Left colon (tissue), 2 donors: ENCODE measurements at places on chromosomes 1 and 21.

DNA sequence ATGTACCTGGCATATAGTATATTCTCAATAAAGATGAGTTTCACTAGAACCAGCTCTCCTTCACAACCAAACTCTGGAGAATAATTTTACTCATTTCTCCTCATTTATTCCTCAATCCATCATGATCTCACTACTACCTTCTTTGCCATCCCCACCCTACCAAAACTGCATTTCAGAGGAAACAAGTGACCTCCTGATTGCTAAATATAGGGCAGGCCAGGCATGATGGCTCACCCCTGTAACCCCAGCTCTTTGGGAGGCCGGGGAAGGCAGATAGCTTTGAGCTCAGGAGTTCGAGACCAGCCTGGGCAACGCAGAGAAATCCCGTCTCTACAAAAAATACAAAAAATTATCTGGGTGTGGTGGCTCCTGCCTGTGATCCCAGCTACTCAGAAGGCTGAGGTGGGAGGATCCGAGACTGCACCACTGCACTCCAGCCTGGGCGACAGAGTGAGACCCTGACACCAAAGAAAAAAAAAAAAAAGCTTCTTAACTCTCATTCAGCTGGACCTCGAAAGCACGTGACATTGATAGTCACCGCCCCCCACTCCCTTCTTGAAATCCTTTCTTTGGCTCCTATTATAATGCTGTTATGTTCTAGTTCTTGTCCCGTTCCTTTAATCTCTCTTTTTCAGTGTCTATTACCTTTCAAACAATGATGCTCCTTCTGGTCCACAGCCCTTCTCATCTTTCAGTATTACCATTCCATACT, 2.1 kb downstream of the TESK2 start:
- no peak for DNase-seq

GRCh38 chr1:26336477-26337205, 17.3 kb downstream of the CRYBG2 start:
- DNase-seq, result peak; percentile 90

DNA sequence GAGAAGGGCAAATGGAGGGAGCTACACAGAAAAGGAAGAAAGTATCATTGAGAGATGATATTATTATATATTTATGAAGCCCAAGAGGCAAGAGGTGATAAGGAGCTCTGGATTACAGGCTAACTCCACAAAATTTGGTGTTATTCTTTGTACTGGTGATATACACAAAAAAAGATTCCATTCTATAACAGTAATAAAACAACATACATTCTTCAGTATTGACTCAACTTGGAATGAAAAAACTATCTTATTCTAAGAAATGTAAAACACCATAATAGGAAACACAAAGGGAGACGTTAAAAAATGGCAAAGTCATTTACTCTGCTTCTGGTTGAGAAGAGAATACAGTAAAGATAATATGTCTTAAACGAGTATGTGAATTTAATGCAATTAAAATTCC, 99.4 kb downstream of the TEX35 start:
- DNase-seq, result no peak

GRCh38 chr1:215160351-215160750, 77.8 kb downstream of the KCNK2 start:
- no peak for DNase-seq

DNA sequence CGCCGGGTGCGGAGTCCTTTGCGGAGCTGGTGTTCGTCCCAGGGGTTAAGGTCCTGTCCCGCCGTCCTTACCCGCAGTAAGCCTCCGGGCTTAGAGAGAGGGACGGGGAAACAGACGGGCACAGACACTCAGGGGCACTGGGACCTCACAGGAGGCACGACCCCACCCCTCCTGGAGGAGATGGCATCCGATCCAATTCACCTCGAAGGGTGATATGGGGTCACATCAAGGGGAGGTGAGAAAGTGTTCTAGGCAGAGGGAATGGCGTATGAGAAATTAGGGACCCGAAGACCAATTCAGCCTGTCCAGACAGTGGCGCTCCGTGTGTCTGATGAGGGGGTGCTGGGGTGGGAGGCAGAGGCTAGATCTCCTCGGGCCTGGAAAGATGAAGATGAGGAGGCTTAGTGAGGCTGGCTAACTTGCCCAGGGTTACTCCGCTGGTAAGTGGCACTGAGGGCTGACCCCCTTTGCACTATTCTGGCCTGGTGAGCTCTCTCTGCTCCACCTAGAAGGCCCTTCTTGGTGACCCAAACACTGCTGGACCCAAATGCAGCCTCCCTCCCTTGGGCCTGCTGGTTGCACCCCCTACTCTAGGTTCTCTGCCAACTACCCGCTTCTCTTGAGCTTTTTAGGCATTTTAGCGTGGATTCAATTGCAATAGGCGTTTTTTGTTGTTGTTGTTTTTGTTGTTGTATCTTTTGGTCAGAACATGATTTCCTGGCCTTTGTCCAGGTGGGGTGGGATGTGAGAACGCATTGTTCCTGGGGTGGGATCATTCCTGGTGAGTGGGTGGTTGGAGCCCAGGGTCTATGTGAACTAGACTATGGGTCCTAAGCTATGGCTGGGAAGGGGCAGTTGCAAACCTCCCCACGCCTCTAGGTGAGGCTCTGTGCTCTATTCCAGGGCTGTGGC, 12.3 kb downstream of the BTBD19 start:
- no peak for DNase-seq

DNA sequence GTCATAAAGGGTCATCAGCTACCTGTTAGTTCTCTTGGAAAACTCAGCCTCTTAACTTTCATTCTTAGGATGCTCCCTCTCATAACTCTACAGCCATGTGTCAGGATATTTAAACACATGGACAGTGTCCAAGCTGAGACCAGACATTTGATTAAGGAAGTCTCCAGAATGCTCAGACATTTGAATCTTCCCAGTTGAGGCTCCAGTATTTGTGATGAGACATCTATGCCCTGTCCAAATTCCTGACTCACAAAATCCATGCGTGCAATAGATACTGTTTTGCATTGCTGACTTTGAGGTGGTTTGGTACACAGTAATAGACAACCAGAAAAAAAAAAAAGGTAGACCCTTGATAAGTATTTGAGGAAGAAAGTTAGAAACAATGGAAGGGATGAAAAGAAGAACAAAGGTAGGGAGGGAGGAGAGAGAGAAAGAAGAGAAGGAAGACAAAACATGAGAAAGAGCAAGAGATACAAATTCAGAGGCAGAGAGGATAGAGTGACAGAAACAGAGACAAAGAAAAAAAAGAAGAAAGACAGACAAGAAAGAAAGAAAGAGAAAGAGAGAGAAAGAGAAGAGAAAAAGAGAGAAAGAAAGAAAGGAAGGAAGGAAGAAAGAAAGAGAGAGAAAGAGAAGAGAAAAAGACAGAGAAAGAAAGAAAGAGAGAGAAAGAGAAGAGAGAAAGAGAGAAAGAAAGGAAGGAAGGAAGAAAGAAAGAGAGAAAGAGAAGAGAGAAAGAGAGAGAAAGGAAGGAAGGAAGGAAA, 275.5 kb upstream of the PRMT6 start:
- no peak for DNase-seq

GRCh38 chr1:29501227-29501976, 265.1 kb downstream of the PTPRU start:
- no peak for DNase-seq

DNA sequence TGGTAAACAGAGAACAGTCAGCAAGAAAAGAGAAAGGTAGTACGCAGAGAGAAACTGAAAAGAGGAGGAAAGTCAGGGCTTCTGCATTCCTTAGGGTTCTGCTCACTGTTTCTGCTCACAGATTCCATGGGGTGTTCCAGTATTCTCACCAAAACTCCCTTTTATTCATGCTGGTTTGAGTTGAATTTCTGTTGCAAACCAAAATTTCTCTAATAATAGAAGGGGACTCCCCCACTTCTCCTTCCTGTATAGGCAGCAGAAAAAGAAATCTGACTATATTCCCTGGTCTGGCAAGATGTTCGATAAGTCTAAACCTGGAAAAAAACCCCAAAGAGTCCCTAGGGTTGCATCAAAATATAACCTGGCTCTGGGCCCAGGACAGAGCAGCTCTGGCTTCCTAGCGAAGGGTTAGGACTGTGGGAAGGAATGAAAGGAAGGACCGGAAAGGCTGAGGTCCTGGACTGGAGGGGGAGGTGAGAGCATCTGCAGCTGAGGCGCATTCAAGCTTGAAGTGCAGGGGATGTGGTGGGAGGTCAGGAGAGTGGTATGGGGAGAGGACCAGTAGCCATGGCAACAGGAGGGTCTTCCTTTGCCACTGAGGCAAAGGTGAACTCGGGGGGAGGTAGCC, 18.8 kb upstream of the RGS16 start:
- no peak for DNase-seq

DNA sequence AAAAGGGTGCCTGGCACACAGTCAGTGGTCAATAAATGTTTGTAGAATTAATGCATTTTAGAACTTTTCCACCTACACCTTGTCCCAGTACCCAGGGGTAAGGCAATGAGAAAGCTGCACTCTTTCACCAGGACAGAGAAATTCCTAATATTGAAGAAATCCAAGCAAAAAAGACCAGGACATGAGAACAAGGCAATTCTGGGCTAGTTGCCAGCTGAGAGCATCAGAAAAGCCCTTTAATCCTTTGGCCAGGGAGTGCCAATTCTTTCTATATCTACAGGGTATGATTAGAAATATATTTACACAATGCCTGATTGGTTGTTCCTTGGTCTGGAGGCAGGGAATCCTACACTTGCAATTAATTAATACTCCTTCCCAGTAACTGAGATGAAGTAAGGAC, 492.4 kb upstream of the NFIA start:
- DNase-seq, result no peak

DNA sequence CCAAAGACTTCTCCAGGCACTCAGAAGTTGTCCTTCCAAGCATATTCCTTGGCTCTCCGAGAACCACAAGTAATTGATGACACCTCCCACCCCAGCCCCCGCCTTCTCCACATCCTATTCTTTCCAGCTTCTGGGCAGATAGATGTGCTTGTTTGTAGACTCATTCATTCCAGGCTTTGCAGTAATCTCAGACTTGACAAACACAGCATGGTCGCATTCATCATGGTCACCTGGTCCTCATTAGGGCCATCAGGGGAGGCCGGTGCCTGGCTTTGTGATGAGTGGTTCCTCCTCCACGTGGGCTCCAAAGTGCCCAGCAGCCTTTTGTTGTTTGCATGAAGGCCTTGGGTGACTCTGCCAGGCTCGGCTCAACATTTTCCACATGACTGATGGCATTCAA, 28.5 kb upstream of the KCNE2 start:
- DNase-seq, result no peak

GRCh38 chr1:38735651-38736161, 123.9 kb downstream of the RRAGC start:
- DNase-seq, result no peak

DNA sequence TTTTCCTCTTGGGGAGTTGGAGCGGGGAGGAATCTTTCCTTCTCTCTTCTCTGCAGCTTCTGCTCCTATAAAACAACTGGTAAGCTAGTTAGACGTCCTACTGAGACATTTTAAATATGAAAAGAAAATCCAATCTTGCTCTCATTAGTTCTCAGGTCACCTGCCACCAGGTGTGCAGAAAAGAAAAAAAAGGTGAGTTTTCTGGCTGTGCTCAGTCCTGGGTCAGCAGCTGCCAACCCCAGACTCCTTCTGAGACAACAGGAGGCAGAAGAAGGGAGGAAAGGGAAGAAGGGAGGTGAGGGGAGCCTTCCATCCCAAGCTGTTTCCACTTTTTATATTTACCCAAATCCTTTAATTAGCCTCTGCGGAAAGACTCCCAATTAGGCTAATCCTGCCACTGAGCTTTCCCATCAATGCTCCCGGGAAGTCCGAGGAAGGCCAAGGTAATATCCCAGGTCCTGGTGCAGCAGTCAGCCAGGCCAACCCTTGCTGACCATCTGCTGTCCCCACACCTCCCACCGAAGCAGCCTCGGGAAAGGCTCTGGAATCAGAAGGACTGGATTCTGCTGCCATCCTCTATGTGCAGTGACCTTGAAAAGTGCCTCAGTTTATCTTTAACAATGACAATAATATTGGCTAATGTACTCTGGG, 33.4 kb downstream of the GLIS1 start:
- no peak for DNase-seq

DNA sequence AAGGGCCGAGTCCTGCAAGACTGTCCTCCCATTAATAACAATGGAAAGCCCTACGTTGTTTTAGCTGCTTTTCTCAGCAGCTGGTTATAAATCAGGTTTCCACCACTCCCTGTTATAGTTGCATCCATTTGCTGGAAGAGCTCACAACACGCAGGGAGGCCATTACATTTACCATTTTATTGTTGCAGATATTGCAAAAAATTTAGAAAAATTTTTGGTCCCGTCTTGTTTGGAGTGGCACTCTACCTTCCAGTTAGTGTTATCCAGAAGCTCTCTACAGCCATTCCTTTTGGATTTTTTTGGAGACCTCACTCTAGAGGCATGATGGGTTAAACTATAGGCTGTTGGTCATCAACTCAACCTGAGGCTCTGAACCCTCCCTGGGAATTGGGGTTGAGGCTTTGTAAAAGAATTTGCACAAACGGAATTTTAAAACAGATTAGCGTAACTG, 1532.1 kb upstream of the TPTE start:
- DNase-seq, result no peak

GRCh38 chr1:205161076-205161475, 39.3 kb upstream of the RBBP5 start:
- DNase-seq, result no peak

GRCh38 chr1:192260076-192260475, 56.7 kb upstream of the RGS21 start:
- no peak for DNase-seq

- no peak for DNase-seq
Measured at GRCh38 chr1:15181564-15181963, 28.0 kb downstream of the TMEM51 start.

- DNase-seq, result no peak
Measured at GRCh38 chr1:177732178-177732577, 237.7 kb downstream of the SEC16B start.

GRCh38 chr21:44866780-44867179, 6.7 kb downstream of the PTTG1IP start:
- DNase-seq, result no peak

GRCh38 chr1:88920845-88921244, 29.5 kb upstream of the GTF2B start:
- no peak for DNase-seq

DNA sequence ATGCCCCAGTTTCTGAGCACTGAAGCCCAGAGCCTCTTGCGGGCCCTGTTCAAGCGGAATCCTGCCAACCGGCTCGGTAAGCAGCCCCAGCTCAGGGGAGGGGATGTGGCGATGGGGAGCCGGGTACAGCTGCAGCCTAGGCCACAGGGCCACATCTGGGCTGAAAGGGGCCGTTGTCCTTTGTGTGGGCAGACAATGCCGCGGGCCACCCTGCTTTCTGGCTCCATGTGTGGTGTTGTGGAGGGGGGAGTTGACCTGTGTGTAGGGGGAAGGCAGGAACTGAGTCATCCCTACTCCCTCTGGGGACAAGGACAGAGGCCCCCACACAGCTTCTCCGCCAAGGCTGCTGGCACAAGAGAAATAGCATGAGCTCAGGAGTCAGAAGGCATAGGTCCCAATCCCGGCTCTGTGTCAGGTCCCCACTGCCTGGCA, 26.0 kb downstream of the RPS6KA1 start:
- no peak for DNase-seq
